T-helper 1 cell (primary cell): ENCODE measurements at places on chromosomes 12 and 14.

GRCh38 chr12:58563621-58564020 is 356.7 kb downstream of the LRIG3 start:
- DNase-seq: no peak

- DNase-seq: no peak
These were observed 16.9 kb upstream of the AICDA start for GRCh38 chr12:8629486-8630033.

DNA sequence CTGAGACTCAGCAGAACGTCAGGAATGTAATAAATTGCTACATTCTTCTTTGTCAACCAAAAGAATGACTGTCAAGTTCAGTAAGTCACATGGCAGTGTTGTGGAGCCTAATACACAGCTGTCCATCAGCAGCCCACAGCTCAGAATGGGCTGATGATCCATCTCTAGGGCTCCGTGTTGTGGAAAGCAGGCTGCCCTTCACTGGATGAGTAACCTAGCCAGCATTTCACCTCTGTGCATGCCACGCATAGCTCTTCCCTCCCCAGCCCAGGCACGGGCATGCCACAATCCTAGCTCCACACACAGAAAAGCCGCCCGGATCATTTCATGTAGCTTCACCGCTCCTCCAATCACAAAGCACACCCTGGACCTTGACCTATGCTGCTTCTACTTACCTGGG is 878.0 kb upstream of the TMEM132C start:
- DNase-seq: no peak

DNA sequence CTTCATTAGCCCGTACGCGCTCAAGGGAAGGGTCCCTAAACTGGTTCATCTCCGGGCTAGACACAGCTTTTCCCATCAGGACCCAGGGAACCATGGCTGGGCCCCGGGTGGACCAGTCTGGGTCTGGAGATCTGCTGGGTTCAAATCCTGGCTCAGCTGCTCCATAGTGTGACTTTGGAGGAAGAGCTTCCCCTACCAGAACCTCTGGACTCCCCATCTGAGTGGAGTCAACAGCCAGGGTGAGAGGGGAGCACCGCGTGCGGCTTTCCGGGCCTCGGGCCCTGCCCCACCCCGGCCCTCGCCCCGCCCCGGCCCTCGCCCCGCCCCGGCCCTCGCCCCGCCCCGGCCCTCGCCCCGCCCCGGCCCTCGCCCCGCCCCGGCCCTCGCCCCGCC is 41.2 kb downstream of the BEGAIN start:
- peak; percentile 47 for DNase-seq

GRCh38 chr14:90720336-90720735 is 95.9 kb downstream of the TTC7B start:
- DNase-seq: no peak

DNA sequence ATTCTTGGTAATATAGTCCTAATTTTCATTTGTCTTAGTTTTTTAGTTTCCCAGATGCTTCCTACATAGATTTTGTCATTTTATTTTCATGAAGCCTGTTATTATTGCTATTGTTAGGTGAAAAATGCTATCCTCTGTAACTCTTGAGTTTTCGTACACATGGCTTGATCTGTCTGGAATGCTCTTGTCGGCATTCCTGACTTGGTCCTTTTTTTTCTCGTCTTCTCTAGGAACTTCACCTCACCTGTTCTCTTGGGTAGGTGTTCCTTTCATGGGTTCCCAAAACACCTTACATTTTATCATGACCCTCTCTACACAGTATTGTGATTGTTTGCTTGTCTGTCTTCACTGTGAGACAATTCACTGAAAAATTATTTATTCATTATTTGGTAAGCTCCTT is 267.4 kb downstream of the TMTC2 start:
- no peak for DNase-seq

- no peak for DNase-seq
These were observed 109.3 kb downstream of the ETV6 start for GRCh38 chr12:11758510-11759493.

DNA sequence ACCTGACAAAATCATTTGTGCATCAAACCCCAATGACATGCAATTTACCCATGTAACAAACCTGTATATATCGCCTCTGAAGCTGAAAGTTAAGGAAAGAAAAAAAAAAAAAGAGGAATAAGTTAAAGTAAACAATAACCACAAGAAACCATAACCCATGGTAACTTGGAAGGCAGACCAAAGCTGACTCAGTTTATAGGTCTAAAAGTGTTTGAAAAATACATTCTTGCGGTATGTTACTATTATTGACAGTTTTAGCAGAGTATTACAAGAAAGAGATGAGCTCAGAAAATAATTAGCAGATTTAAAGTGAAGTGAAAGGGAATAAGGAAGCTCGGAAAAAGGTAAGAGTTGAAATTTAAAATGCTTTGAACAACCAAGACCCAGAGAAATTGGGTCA is 34.4 kb upstream of the MGAT4C start:
- DNase-seq: no peak

DNA sequence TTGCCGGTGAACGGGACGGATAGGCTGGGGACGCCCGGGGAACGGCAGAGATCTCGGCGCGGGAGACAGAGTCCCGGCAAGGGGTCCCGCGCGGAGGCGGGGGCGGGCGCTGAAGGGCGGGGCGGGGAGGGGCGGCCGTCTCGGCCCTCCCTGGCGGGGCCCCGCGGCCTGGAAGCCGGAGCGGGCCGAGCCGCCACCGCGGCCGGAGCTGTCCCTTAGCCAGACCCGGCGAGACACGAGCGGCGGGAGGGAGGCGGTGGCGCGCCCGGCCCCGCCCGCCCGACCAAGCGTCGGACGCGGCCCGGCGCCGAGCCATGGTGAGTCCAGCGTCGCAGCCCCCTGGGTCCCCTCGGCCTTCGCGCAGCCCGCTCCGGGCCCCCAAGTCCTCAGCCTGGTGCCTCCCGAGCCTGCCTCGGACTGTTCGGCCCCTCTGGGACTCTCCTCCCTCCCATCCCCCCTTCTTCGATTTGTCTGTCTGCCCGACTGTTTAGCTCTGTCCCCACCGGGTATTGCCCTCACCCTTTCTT is at the start of gene ARHGEF40:
Gene ARHGEF40, plus strand, starts transcription at position 222 of the 527 bp plus-strand sequence. Its CDS starts 93 bp downstream, at position 315.
- peak; percentile 22 for DNase-seq

GRCh38 chr14:99816217-99816616 is 23.0 kb downstream of the EML1 start:
- no peak for DNase-seq

GRCh38 chr12:108570743-108571608 is 8.6 kb downstream of the ISCU start:
- DNase-seq: no peak

GRCh38 chr12:19304149-19304750 is 135.0 kb upstream of the AEBP2 start:
- DNase-seq: no peak

DNA sequence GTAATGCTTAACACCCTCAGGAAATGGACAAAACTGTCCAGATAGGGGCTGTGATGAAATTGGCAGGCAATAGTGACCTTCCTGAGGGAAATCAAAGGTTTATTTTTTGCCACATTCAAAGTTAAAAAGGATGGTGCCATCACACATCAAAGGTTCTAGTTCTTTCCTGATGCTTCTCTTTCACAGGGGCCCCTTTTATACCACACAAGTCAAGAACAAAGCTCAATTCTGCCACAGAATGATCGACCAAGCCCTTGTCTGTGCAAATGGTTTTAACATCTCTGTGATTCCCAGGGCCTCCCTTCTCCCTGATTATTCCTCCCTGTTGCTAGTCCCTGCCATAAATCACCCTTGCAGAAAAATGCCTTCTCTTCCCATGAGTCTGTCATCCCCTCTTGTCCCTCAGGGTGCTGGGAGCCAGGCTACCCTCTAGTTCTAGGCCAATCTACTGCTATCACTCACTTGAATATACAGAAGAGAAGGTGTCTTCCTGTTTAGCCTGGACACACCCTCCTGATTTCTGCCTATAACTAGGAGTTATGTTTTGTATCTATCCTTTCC is 22.7 kb downstream of the SMCO2 start:
- no peak for DNase-seq

DNA sequence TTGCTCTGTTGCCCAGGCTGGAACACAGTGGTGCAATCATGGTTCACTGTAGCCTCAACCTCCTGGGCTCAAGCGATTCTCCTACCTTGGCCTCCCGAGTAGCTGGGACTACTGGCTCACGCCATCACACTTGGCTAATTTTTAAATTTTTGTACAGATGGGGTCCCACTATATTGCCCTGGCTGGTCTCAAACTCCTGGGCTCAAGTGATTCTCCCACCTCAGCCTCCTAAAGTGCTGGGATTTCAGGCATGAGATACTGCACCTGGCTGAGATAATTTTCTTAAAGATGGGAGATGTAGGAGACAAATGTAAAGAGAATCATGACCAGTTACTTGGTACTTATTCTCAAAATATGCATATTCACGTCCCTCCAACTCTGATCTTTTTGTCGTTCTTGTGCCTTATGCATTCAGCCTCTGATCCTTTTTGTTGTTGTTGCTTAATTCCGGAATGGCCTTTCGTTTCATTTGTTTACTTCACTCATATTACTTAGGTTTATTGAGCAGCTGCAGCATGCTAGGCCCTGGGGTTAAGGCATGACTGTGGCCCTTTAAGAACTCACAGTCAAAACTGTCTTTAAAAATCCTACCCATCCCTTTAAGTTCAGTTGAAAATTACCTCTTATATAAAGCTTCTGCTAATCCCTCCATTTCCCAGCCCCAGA is 8.9 kb downstream of the RBMS2 start:
- DNase-seq: no peak

- DNase-seq: no peak
These were observed 572.8 kb upstream of the STXBP6 start for GRCh38 chr14:25622763-25623162.

DNA sequence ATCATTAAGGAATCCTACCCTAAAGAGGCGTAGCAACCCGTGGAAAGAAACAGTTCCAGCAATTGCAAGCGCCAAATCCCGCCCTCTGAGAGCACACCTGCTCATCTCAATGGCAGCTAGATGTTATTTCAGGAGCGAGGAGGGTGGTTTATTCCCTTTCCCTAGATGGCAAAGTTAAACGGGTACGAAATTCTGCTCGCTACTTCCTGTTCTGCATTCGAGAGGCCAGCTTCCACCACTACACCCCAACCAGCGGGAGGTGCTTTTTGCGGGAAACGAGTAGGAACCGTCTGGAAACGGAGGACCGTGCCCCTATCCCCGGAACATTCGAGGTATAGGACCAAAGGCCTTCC is 536 bp downstream of the VPS29 start:
- no peak for DNase-seq

- no peak for DNase-seq
These were observed 242.1 kb upstream of the PWP1 start for GRCh38 chr12:107443320-107444090.

- no peak for DNase-seq
These were observed 35.2 kb upstream of the SLC38A1 start for GRCh38 chr12:46304070-46304469.

DNA sequence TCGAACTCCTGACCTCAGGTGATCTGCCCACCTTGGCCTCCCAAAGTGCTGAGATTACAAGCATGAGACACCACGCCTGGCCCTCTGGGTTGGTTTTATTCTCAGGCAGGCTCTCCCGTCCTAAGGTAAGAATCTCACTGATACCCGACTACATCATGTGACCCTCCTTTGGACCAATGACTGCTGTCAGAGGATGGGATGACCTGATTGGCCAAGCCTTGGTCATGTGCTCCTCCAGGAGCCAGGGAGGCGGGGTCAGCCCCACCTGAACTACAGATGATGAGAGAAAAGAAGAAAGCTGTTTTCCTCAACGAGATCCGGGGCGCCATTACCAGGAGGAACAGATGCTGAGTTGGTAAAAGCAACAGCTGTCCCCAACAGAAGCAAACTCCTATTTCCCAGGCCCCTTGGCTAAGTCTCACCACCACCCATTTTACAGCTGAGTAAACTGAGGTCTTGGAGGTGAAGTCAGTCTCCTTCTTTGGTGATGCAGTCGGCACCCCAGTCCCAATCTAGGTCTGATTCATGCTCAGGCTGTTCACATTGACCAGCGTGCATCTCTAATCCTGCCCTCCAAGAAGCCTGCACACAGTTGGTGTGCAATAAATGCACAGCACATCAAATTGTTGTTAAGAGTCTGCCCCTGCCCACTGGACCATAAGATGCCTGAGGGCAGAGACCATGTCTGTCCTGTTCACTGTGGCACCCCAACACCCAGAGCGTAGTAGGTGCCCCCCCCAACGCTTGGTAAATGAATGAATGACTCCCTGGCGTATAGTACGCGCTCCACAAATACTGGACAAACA is 118.8 kb downstream of the SCARB1 start:
- DNase-seq: no peak

DNA sequence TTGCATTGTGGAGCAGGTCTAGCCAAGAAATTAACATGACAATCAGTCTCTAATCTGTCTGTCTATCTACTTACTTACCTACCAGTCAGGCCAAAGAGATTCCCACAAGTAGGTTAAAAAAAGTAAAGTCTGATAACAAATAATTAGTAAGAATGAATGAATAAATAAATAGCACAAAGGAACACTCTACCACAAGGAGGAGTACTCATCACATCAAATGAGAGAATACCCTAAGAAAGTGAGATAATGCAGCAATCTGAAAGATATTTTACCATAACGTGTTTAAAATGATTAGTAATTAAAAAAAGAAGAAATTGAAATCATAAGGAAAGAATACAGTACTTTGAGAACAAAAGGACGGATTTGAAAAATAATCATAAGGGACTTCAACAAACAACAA is 187.2 kb downstream of the SYNE2 start:
- DNase-seq: no peak
